ENCODE measurements at places on chromosomes 11 and 22.

- DNase-seq: no peak
These were observed 447.8 kb upstream of the CCDC179 start for GRCh38 chr11:23308041-23308440.

DNA sequence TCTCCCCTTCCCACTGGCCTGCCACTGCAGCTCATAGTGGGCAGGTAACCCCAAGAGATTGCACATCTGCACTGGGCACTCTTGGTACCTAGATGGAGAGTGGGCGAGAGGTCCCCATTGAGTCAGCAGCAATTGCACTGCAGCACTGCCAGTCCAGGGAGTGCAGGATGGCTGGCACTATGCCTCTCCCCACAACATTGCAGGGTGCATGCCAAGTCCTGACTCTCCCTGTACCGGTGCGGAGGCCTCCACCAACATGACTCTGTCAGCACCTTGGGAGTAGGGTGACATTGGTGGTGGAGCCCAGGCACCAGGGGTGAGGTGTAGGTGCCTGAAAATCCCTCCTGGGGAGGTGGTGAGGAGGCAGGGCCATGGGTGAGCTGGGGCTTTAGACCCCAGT lies 82.2 kb downstream of the TRAF6 start:
- no peak for DNase-seq

DNA sequence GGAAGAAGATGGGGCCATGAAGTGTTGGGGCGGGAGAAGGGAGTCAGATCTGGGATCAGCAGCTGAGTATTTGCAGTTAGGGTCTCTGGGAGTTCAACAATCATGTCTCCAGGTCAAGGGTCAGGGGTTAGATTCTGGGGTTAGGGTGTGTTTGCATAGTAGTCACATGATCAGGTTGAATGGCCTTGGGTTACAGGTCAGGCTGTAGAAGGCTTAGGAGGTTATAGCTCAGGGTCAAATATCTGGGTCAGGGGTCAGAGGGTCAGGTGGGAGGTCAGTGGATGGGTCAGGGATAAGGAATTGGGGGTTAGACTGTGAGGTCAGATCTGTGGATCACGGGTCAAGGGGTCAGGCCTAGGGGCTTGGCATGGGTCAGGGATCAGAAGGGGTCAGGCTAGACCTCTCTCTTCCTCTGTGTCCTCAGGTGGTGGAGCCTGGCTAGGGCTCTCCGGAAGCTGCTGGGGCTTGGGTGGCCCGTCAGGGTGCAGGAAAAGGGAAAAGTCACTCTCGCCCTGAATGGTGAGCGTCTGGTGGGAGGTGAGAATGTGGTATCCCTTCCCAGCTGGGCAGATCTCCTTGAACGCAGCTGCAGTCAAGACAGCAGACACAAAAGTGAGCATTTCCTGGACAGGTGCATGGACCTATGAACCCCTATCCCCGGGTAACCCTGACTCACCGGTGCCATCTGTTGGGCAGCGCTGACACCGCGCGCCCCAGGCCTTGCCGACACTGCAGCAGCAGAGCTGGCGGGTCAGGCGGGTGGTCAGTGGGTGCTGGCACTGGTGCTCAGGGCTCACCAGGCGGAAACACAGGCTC lies 6.4 kb downstream of the LTBP3 start:
- DNase-seq: no peak

DNA sequence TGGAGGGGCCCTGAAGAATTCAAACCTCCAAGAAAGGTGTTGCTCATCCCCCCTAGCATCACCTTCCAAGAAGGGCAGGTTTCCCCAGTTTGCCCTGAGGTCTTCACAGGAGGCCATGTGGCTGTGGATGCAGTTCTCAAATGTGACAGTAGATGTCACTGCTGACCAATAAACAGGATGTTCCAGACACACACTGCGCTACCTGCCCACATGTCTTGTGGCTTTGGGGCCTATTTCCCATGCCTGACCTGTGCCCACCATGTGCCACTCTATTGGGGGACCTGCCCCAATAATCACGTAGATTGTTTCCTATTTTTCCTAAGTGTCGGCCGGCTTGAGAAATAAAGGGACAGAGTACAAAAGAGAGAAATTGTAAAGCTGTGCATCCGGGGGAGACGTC lies 4.5 kb downstream of the GSTT2 start:
- peak; percentile 21 for DNase-seq

DNA sequence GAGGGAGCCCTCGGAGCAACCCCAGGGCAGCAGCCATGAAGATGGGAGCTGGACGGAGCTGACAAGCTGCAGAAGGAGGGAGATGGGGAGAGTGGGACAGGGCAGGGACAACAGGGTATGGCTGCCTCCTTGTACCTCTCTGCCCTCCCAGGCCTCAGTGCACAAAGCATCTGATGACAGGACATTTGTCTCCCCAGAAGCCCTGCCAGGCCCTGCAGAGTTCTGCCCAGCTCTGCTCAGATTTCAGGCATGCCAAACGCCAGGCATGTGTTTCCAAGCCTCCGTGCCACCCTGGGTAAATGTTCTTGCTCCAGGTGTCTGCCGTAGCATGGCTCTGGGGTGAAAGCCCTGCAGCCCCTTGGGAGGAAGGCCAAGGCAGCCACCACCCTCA lies 1.1 kb upstream of the IFITM10 start:
- no peak for DNase-seq

- DNase-seq: no peak
These were observed 30.5 kb downstream of the IFT27 start for GRCh38 chr22:36745301-36745995.

DNA sequence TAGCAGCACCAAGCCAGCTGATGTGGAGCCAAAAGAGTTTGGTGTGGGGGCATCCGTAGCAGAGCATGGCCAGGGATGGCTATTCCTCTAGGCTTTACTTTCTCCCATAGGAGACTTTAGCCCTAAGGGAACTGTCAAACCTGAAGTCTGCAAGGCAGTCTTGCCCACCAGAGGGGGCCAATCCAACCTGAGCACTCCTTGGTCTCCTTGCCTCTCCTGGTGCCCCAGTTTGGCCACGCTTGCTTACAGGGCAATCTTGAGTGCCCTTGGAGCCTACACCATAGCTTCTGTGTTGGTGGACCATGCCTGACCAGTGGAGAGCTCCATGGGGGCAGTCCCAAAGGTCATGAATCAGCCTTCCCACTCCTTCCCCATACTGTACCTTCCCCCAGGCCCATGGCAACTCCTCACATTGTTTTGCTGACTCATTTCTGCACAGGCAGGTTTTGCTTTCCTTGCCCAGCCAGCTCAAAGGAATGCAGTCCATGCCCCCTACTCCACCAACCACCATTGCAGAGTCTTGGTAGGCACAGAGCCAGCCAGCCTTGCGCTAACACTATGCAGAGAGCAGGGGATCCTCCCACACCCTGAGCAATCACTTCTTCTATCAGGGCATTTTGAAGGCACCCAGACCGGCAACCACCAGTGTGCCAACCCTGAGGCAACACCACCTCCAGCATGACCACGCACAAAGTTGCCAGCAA lies 1421.2 kb upstream of the RAG2 start:
- no peak for DNase-seq

DNA sequence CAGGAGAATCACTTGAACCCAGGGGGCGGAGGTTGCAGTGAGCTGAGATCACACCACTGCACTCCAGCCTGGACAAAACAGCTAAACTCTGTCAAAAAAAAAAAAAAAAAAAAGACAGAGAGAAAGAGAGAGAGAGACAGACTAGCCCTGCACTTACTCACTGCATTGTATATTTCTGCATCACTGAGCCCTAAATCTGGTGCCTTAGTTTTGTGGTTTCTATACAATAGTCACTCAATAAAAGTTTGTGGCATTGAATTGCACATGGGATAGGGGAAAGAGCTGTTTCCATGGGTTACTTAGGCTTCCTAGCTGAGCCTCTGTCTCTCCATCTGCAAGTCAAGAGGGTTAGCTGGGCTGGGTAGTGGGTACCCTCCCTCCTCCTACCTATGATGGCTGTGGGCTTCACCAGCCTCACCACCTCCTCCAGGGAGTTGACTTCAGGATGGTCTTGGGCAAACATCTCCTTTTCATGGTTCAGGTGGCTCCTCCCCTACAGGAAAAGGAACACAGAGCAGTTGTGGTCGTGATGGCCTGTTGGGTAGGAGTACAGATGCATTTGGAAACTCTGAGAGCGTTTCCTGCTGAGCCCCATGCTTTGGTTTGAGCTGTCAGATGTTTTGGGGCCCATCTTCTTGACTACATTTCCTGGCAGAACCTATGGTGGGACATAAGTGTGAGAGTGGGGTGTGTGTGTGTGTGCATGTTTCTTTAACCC lies 73.2 kb downstream of the CCDC81 start:
- DNase-seq: no peak

DNA sequence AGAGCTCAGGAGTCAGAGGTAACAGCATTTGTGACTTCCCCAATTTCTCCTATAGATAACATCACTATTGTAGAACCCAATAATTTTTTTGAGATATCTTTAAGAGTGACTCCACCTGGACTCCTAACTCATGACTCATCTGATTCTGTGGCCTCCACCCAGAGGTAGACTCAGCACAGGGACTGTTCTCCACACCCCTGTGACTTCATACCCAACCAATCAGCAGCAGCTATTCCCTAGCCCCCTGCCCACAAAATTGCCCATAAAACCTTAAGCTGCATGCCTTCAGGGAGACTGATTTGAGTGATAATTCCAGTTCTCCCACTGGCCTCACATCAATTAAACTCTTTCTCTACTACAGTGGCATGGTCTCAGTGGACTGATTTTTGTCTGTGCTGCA lies 475.4 kb upstream of the FAT3 start:
- no peak for DNase-seq

DNA sequence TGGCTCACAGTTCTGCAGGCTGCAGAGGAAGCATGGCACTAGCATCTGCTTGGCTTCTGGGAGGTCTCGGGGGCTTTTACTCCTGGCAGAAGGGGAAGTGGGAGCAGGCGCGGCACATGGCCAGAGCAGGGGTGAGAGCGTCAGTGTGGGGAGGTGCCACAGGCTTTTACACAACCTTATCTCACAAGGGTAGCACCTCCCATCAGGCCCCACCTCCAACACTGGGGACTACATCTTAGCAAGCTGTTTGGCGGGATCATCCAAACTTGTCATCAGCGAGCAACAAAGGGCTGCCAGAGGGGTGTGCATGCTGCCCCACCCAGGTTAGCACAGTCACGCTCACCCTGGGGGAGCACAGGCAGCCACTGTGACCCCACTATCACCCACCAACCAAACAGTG lies 18.9 kb upstream of the YPEL1 start:
- no peak for DNase-seq

GRCh38 chr22:31447337-31447736 lies 42.3 kb downstream of the EIF4ENIF1 start:
- DNase-seq: no peak

GRCh38 chr11:7571640-7572000 lies 57.8 kb downstream of the PPFIBP2 start:
- no peak for DNase-seq

DNA sequence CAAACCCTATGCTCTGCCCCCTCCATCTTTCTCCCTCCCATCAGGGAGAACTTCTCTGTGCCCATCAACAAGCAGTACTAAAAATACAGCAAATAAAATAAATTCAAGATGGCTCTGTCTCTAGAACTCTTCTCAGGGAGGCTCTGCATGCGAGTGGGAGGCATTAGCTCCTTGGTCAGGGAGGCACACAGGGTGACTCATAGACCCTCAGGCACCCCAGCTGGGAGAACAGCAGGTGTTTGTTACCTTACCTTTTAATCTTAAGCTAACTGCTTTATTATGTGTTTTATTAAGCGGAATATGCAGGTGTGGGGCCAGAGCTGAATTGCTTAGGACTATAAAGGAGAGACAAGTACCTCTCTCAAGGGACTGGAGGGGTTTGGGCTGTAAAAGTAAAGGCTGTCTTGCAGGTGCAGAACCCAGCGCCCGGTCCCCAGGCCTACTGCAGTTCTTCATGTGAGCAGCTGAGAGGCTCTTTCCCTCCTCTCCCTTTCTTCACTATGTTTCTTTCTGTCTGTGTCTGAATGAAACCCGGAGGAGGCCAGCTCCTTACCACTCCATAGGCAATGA lies 20.8 kb downstream of the CSNK2A3 start:
- no peak for DNase-seq

DNA sequence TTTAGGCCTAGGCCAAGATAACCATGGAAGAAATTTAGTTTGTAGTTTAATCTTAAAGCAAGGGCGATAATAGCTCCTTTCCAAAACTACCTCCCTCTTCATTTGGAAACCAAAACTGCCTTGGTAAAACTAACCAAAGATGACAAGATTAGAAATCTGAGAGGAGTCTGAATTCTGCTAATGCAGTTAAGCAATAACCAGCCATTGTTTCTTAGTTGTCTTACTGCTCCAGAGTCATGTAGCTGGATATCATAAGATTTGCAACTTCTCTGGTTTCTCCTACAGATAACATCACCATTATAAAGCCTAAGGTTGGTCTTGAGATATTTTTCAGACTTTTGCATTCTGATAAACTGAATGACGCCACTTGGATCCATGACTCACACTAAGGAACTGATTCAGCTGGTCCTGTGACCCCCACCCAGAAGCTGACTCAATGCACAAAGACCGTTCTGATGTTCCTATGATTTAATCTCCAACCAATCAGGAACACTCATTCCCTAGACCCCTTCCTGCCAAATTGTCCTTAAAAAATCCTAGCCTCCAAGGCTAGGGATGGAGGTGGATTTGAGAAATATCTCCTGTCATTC lies 200.8 kb downstream of the LUZP2 start:
- no peak for DNase-seq

DNA sequence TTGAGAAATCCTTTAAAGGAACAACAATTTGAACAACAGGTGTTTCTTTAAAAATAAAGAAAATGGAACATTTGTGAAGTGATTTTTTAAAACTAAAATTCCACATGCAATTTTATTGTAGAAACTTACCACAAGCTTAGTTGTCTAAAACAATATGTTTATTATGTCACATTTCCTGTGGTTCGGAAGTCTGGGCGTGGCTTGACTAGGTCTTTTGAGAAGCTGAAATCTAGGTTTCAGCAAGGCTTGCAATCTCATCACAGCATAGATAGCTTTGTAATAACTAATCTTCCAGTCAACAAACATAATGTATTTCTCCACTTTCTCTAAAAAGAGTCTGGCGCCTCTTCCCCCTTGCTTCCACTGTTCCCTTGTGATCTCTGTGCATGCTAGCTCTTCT lies 27.0 kb downstream of the MS4A6A start:
- no peak for DNase-seq

GRCh38 chr22:24952837-24953383 lies 394 bp downstream of the KIAA1671 start:
- no peak for DNase-seq

DNA sequence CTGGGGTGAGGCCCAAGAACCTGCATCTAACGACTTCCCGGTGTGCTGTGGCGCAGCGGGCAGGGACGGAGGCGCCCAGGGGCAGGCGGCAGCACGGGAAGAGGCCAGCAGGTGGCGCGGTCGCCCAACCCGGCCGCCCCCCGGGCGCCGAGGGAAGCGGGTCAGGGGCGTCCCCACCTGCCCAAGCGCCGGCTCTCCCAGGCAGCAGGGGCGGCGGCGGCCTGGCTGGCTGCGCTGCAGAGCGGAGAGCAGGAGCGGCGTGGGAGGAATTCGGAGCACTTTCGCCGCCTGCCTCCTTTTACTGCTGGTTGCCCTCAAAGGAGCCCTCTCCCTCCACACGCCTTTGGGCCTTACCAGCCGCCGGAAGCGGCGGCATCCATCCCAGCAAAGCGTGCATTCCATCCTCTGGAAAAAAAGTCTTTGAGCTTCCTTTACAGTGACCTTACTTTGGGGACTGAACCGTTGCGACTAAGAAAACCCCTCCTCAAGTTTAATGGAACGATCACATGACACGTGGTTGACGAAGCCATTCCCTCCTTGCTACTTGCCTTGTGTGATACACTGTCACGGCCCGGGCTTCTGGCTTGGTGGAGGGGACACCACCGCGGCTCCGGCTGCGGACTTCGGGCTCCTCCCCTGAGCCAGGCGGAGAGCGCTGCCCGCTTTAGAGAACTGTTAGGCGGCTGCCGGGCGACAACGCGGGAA lies 106.8 kb upstream of the CLMP start:
- DNase-seq: no peak

GRCh38 chr11:33324302-33324985 lies 67.3 kb downstream of the HIPK3 start:
- DNase-seq: no peak

Measured in HFF-Myc (cell line).